H9 (cell line): ENCODE measurements at places on chromosomes 7 and 10.

- H3K4me3 ChIP-seq = no peak overlapping the region
- H3K4me1 ChIP-seq = no peaks in the 10 kb centered on the region
- no peaks in the 10 kb centered on the region for H3K27me3 ChIP-seq
- no peak overlapping the region for H3K27ac ChIP-seq
- H3K36me3 ChIP-seq = no peaks in the 10 kb centered on the region
- DNase-seq = no peak
Measured at GRCh38 chr10:47123716-47124288, 176.2 kb upstream of the GDF10 start.

DNA sequence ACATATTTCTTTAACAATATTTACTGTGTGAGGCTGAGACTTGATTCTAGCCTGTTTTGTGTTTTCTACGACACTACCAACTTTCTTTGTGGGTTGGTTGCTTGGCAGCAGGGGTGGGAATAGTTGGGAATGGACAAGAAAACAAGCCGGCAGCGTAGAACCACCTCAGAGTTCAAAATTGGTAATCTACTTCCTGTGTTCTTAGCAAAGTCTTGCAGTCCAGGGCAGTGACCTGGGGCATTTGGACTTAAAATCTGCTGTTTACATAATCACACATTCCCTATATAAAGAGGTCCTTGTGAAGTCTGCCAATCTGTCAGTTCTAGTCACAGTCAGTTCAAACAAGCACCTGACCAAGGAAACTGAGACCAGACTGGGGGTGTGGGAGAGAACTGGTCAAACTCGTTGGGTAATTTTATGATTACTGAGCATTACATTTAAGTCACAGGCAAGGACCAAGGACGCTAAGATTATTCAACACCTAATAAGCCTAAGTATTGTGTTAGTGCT is 167.9 kb downstream of the CPEB3 start:
- no peaks in the 10 kb centered on the region for H3K4me1 ChIP-seq
- no peaks in the 10 kb centered on the region for H3K27me3 ChIP-seq
- H3K27ac ChIP-seq = no peak overlapping the region
- DNase-seq = no peak
- H3K4me3 ChIP-seq = no peak overlapping the region

DNA sequence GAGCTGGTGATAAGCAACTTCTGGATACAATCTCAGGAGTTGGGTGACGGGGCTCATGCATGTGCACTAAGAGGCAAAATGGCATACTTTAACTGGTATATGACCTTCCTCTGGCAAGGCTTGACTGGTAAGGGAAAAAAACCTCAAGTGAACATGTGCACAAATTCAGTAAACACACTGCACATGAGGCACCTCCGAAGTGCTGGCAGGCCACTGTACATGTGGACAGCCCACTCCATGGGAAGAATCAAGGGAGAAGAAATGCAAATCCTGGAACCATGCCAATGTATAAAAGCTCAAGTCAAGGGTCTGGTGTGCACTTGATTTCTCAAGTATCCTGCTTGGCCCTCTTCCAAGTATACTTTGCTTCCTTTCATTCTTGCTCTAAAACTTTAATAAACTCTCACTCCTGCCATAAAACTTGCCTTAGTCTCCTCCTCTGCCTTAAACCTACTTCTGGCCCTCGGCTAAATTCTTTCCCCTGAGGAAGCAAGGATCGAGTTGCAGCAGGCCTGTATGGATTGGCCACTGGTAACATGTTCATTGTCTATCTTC is 167.2 kb downstream of the RAMP3 start:
- H3K27me3 ChIP-seq = no peaks in the 10 kb centered on the region
- DNase-seq = no peak
- no peaks in the 10 kb centered on the region for H3K36me3 ChIP-seq
- no peak overlapping the region for H3K27ac ChIP-seq
- no peaks in the 10 kb centered on the region for H3K4me1 ChIP-seq

- H3K27ac ChIP-seq = no peak overlapping the region
- DNase-seq = no peak
- no peaks in the 10 kb centered on the region for H3K4me1 ChIP-seq
- peaks cover 51% of the 10 kb centered on the region for H3K36me3 ChIP-seq
- H3K27me3 ChIP-seq = no peaks in the 10 kb centered on the region
Measured at GRCh38 chr10:87882555-87883294, 19.3 kb downstream of the PTEN start.

- H3K27ac ChIP-seq = no peak overlapping the region
- DNase-seq = no peak
- no peaks in the 10 kb centered on the region for H3K27me3 ChIP-seq
Measured at GRCh38 chr10:43913676-43914235, 265.1 kb upstream of the ZNF32 start.

DNA sequence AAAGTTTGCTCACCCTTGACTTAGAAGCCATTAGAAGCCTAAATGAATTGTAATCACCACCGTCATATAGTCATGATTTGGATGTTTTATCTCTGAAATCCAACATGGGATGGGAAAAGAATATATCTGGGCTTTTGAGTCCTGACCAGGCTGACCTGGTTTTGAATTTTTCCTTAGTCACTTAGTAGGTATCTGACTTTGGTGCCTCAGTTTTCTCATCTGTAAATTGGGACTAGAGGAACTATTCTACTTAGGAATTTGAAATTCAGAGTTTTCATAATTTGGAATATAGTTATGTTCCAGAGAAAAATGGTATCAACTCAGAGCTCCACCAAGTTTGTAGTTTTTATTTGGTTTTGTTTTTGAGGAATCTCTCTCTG is 40.9 kb downstream of the SHOC2 start:
- no peak overlapping the region for H3K4me3 ChIP-seq
- no peaks in the 10 kb centered on the region for H3K27me3 ChIP-seq
- no peaks in the 10 kb centered on the region for H3K4me1 ChIP-seq
- DNase-seq = no peak
- no peaks in the 10 kb centered on the region for H3K36me3 ChIP-seq

DNA sequence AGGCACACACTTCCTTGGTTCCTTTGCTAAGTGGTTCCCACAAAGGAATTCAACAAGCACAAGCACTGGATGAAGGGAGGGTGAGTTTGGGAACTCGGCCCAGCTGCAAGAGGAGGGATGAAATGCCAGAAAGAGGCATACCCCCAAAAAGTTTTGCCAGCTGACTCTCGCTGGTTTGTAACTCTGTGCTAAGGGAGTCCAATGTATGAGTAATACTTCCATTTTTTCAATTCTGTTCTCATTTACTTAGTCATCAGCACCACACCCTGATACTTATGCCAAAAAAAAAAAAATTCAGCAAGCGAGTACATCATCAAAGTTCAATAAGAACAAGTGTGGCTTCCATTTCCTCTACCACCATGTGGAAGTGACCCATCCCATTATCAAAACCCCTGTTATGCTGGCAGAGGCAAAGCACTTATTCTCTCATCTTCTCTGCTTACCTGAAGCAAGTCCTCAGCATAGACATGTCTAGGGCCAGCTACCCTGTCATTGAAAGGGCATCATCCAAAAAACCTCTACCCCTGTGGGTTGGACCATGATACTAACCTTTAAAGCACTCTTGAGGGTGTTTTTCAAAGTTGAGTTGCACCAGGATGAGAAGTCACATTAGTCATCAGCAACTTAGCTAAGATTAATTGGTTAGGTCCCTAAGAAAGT is 6.9 kb upstream of the HYCC1 start:
- H3K27me3 ChIP-seq = no peaks in the 10 kb centered on the region
- H3K4me1 ChIP-seq = peaks cover 2% of the 10 kb centered on the region; the same call in 1 of the 2 replicates
- DNase-seq = no peak
- no peaks in the 10 kb centered on the region for H3K36me3 ChIP-seq

DNA sequence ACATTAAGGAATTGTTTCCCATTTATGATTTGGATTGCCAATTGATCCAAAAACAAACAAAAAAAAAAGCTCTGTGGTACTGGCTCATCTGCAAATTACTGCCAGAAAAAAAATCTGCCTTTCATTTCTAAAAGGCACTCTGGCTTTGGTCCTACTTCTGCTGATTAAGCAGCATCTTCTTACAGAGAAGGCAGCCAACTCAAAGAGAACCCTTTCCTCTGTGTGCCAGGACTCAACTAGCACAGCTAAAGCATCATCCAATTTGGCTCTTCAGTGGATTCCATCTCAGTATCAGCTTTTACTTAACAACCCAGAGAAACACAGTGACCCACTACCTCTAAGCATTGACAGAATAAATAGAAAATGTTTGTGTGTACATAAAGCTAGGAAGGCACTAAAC is 80.6 kb downstream of the GSAP start:
- H3K4me3 ChIP-seq = no peak overlapping the region
- H3K27me3 ChIP-seq = no peaks in the 10 kb centered on the region
- DNase-seq = no peak
- H3K4me1 ChIP-seq = no peaks in the 10 kb centered on the region
- H3K36me3 ChIP-seq = peaks cover 4% of the 10 kb centered on the region; the same call in 2 of the 3 replicates
- no peak overlapping the region for H3K27ac ChIP-seq

DNA sequence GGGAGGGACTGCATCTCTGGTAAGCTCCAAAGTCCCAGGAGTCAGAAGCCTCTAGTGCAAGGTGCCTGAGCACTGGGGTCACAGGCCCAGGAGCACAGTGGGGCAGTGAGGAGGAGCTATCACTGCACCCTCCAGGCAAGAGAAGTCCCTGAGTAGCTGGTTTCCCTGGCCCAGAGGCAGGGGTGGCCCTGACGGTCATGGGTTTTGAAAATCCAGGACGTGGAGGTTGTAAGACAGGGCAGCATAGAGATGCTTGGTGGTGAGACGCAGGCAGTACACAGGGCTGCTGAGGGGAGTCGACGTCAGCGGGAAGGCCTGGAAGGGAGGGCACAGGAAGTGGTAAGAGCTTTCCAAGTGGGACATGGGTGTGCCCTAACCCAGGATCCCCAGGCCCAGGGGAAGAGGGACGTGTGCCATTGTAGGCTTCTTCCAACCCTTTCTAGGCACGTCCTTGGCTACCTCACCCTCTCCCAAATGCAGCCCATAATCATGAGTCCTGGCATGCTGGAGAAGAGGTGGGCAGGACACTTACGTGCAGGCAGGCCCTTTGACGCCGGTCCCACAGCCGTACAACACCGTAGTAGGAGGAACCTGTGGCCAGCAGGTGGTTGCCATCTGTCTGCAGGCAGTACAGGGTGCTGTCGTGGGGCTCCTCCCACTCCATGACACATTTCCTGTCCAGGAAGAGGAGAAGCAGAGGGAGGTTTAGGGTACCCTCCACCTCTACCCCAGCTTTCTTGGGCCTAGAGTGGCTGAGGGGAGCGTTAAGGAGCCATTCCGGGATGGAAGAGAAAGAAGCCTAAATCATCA is 23.2 kb downstream of the DPCD start:
- H3K4me3 ChIP-seq = no peak overlapping the region
- peaks cover 31% of the 10 kb centered on the region for H3K36me3 ChIP-seq
- no peaks in the 10 kb centered on the region; the same call in 1 of the 2 replicates for H3K4me1 ChIP-seq
- H3K27ac ChIP-seq = no peak overlapping the region

DNA sequence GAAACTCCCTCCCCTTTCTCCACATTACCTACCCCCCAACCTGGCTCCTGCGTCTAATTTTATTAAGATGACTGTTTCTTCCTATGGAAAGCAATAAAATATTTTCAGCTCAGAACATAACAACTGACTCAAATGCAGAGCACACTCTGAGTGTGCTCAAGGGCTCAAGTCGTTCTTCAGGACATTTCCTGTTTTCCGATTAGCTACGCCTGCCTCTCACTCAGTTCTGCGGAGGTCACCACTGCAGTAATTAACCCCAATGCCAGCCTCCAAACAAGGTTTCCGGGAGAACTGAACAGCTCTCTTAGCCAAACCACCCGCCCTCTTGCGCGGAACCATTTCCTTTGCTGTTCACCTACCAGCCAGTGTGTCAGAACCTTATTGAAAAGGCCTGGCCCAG is 19.3 kb downstream of the MYOF start:
- no peak for DNase-seq
- H3K27ac ChIP-seq = no peak overlapping the region
- no peak overlapping the region for H3K4me3 ChIP-seq
- no peaks in the 10 kb centered on the region for H3K36me3 ChIP-seq
- peaks cover 2% of the 10 kb centered on the region for H3K4me1 ChIP-seq

DNA sequence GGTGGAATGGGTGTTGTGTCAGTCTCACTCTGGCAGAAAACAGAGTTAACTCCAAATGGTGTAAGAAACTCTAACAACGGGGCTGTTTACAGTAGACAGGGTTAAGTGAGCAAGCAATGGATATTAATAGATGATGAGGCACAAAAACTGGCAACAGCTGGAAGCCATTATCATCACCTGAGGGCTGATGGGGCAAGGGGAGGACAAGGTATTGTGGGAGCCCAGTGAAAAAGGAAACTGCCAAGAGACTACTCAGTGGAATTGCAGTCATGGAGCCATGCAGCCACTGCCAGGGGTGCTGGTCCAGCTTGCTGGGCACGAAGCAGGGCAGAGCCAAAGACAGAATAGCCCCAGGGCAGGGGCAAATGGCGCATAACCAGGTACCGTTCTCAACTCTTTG is 260.7 kb downstream of the BICC1 start:
- H3K4me1 ChIP-seq = no peaks in the 10 kb centered on the region
- no peak for DNase-seq
- H3K27ac ChIP-seq = no peak overlapping the region

- no peak overlapping the region for H3K27ac ChIP-seq
- no peaks in the 10 kb centered on the region for H3K36me3 ChIP-seq
- H3K4me1 ChIP-seq = no peaks in the 10 kb centered on the region
- H3K27me3 ChIP-seq = no peaks in the 10 kb centered on the region
- no peak overlapping the region for H3K4me3 ChIP-seq
Measured at GRCh38 chr10:44056967-44057805, 327.7 kb downstream of the CXCL12 start.

DNA sequence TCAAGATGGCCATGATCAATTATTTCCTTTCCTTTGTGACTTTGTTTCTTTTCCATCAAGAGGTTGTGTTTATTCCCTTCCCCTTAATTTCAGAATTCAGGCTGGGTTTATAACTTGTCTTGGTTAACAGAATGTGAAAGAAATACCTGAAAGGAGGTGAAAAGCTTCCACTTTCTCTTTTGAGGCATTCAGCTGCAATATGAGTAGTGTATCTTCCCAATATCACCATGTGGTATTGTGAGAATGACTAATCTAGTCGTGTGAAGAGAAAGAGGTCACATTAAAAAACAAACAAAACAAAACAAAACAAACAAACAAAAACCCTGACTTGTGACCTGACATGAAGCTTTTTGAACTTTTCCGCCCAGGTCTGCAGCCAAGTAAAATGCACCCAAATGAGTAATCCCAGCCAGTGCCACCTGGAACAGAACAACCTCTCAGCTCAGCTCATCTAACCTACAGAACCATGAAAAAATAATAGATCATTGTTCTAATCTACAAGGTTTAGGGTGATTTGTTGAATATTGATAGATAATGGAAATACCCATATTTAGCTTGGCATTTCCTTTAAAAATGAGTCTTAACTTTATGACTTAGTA is 70.8 kb upstream of the TEX47 start:
- no peak for DNase-seq
- H3K27ac ChIP-seq = no peak overlapping the region
- H3K27me3 ChIP-seq = no peaks in the 10 kb centered on the region
- H3K4me1 ChIP-seq = no peaks in the 10 kb centered on the region

DNA sequence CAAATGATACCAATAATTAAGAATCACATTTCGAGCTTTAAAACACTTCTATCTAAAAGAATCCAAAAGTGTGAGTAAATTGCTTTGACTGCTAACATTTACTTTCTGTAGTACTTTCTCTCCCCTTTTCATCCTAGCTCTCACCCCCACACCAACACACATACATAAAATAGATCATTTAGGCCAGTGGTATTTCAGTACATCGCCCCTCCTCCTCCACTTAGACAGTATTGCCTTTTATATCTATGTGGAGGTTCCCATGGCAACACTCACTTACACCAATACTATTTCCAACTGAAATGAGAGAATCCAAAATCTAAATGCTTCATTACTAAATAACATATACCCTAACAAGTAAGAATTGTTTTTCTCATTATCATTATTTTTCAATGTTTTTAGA is 58.9 kb downstream of the HIBADH start:
- peaks cover 11% of the 10 kb centered on the region for H3K36me3 ChIP-seq
- DNase-seq = no peak
- H3K4me1 ChIP-seq = no peaks in the 10 kb centered on the region
- peak overlapping the region; percentile 23 for H3K4me3 ChIP-seq
- H3K27ac ChIP-seq = peak overlapping the region; percentile 20
